ENCODE measurements at places on chromosomes 11 and 22.

DNA sequence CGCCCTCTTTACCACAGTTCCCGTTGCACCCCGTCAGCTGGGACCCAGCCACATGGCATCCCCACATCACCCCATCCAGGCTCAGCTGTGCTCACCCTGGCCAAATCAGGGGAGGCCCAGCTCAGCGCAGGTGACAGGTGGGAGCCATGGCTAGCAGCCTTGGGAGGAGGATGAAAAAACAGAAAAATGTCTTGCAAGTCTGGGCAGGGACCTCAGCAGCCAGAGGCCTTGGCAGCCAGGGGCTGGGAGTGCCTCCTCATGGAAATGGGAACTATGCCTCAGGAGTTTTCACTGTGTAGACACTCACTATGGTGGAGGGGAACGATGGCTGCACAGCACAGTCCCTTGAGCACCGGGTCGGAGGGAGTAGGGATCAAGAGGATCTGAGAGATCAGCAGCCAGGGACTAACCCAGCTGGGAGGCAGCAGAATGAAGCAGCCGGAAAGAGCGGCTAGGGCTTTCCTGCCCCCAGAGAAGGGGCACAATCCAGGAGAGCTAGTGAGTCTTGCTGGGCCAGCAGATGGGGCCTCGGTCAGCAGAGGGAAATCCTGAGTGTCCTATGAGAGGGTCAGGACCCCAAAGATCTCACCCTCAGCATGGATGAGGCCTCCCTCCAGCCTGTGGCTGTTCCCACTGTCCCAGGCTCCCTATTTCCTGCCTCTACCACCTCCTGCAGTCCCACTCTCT is 6.2 kb upstream of the FTH1 start:
- DNase-seq = no peak

- DNase-seq = no peak
Observed at GRCh38 chr11:130675371-130675821, 227.0 kb downstream of the ADAMTS15 start.

DNA sequence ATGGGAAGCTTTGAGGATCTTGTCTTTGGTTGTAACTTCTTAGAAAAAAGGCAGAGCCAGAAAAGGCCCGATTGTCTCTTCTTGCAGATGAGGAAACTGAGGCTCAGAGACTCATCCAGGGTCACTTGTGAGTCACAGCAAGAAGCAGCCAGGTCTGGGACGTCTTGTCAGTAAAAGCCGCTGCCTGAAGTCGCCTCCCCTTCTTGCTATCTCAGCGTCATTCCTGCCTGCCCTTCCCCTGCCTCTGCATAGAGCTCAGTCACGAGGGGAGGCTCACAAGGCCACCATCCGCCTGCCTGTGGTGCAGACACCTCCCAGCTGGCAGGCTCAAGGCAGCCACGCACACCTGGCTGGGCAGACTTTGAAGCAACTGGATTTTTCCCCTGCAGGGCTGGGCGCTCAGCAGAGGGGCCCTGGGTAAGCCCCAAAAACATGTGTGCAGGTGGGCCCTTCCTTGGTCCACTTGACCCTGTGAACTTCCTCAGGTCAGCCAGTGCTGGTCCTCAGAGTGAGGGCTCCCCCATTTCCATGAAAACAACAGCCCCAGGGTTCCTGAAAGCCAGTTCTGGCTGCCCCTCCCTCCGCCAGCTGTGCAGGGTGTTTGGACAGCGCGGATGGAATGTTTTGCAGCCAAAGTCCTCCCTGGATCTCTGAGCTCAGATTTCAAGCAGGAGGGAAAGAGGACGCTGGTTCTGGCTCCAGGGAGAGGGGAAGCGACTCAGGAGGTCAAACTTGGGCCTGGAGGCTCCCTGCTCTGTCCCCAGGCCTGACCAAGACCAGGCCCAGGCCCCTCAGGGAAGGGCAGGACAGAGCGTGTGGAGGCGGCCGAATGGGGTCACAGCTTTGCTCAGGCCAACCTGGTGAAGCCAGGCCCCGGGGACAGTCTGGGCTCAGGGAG is 6.0 kb upstream of the RAB3IL1 start:
- DNase-seq = peak; percentile 57

DNA sequence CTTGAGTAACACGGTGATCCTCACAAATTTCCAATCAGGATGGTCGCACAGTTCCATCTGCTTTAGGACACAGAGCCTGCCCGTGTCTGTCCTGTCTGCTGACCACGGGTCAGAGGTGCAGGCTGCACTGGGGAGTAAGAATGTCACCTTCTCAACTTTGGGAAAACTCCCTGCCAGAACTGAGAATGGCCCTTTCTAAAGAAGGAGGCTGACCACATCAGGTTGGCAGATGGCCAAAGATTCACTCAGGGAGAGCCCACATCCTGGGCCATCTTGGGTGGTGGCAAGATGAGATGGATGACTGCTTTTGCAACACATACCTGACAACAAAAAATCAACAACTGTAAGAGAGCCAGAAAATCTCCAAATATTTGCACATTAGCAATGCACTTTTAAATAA is 101.9 kb downstream of the IGLL1 start:
- DNase-seq = no peak

DNA sequence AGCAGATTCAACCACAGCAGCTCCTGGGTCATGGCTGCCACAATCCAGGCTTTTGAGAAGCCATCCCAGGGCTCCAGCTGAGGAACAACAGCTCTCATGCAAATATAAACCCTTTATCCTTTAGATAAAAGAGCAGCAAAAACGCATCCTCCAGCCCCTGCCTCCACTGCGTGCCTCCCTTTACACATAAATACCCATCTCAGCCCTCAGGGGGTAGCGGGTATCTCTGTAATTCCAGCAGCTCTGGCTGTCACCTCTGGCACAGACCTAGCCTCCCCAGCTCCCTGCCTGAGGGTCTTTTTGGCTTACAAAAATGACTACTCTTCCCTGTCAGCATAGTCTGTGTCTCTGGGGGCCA is 21.6 kb downstream of the LMO1 start:
- DNase-seq = no peak

- no peak for DNase-seq
Observed at GRCh38 chr11:113647856-113648255, 58.3 kb downstream of the TMPRSS5 start.

- DNase-seq = no peak
Observed at GRCh38 chr22:30187529-30188407, 58.8 kb downstream of the LIF start.

DNA sequence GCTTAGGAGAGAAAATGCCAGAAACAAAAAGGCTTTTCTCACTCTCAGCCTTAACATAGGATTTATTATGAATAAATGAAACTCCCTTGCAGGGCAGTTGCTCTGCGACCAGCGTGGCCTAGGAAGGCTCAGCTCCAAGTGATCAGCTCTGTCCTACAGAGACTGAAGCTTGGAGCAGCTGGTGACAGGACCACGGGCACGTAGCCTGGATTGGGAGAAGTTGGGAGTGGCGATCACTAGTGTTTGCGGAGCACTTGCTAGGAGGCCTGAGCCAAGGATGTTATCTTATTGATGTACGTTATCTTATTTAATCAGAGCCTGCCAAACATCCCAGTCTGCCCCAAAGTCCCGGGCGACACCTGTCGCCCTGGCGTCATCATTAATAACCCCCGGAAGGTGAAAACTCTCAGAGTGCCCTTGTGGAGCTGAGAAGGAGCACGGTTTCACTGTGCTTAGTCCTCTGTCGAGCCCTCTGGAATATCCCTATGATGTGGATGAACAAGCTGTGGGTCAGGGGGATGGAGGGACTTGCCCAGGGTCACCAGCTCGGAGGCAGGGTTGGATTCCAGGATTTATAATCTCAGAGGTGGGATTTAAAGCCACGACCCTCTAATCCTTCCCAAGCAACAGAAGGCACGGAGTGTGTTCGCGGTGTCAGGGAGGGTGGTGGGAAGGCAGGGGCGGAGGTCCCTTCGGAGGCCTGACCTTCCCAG is 40.8 kb upstream of the SMIM38 start:
- no peak for DNase-seq

- no peak for DNase-seq
Observed at GRCh38 chr22:46089426-46090035, 60.8 kb upstream of the PPARA start.

GRCh38 chr11:123069908-123070821 is 8.2 kb upstream of the HSPA8 start:
- DNase-seq = no peak

GRCh38 chr22:46569055-46569847 is 31.8 kb upstream of the CELSR1 start:
- no peak for DNase-seq
